Activated T-helper 17 cell treated with anti-CD3 and anti-CD28 coated beads, Interleukin-2, amount 50 U/mL, for 72 hours (primary cell): ENCODE measurements at places on chromosomes 1 and 21.

DNA sequence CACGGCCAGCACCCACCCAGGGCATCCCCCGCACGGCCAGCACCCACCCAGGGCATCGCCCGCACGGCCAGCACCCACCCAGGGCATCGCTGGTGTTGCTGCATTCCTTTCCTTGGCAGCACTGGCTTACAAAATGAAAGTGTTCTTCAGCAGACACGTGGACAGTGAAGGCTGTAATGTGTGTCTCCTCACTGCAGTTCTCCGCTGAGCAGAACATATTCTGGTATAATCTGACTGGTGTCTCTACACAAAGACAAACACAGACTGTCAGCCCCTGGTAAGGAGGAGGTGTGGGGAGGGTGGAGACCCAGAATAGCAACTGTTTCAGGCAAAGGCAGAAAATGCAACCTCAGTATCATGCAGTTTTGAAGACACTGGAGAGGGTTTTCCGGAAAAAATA lies 7.3 kb downstream of the LYPD8 start:
- no peak for ATAC-seq

DNA sequence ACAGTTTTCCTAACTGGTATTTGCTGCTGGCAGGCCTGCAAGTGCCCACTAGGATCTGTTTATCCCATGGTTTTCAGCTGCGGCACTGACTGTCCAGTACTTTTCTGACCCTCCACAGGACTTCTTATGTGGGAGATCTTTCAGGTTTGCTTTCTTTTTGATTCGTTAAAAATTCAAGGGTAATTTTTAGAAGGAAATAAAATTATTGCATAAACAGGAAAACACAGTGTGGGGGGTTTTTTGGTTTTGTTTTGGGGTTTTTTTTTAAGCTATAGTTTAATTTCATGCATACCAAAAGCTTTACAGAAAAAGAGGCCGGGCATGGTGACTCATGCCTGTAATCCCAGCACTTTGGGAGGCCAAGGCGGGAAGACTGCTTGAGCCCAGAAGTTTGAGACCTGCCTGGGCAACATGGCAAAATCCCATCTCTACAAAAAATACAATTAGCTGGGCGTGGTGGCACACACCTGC lies 3.6 kb downstream of the NIBAN1 start:
- no peak for ATAC-seq

DNA sequence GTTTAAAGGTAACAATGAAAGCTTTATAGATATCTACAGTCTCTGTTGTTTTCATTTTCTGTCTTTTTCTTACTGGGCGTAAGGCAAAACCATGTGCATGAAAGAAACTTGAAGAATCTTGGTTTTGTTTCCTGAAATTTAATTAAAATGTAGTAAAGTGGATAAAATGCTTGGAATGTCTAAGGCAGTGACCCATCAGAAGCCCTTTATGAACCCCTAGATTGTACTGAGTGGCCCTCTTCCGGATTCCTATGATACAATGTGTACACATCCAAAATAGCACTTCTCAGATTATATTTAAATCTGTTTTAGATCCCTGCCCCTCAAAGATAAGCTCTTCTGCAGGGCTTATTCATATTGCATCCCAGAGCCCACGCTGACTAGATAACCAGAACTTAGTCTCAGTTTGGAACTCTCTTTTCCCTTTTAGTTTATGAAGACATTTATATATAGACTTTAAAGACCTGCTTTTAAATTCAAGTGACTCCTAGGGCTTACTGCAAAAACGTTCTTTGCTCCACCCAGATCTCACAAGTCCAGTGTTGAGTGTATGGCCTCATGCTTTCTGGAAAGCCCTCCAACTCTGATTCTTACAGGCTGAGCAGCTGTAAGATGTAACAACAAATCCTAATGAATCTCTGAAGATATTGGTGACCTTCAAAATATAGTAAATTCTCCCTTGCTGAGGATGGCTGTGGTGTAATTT lies 142.9 kb downstream of the LRRC7 start:
- ATAC-seq: no peak

DNA sequence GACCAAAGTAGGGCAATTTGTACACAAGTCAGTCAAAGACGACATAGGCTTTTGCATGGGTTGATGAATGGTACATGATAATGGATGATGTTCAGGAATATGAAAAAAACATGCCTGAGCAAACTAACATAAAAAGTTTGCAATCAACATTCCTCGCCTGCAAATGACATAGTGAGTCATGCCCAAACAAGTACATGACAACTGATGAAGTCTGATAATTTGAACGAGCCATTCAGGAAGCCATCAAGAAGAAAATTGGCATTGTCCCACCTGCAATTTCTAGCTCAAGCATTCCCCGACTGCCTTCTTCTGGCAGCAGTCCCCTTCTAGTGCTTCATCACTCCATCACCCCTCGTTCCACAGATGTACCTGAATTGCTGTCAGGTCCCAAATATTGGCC lies 118.4 kb upstream of the NR5A2 start:
- no peak for ATAC-seq

- ATAC-seq: no peak
Measured at GRCh38 chr21:17506951-17507350, 5.9 kb upstream of the CXADR start.
